Activated CD4-positive, CD25-positive, alpha-beta regulatory T cell treated with anti-CD3 and anti-CD28 coated beads, Interleukin-2, amount 50 U/mL, for 24 hours (primary cell): ENCODE measurements at places on chromosomes 2 and 18.

DNA sequence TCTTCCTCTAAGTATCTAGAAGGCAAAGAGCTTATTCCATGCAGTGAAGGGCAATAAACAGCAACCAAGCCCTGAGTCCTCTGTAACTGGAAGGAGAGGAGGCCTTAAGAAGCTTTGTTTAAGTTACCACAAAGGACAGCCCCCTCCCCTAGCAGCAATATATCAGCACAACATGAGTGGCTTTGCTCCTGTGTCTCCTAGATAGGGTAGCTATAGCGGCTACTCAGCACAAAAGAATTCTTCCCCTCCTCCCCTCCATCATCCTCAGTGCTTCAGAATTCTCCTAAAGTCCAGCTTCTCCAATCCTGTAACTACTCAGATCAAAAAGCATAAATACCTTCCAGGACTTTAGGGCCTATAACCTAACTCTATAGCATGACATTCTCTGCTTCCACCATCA lies 16.5 kb downstream of the SUMO1 start:
- ATAC-seq: no peak

DNA sequence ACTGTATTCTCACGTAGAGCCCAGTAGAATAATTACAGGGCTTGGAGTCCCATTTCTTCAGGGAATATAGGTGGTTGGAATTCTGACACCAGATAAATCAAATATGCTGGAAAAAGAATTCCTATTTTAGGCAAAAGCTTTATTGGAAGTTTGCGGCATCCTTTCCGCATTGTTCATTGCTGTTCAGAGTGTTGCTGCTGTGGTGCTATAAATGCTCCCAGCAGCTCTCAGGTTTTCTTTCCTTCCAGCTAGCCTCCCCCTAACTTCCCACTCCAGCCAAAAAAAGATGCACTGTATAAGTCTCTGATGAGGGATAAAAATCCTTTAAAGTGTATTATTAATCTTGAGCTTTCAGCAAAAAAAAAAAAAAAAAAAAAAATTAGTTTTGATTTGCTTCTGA lies 25.5 kb upstream of the POLR1B start:
- ATAC-seq: no peak

GRCh38 chr2:157271590-157272203 lies 14.2 kb downstream of the GALNT5 start:
- no peak for ATAC-seq

- ATAC-seq: no peak
Observed at GRCh38 chr2:158969162-158969714, 798 bp downstream of the TANC1 start.

- no peak for ATAC-seq
Observed at GRCh38 chr2:9205486-9205885, 1.1 kb upstream of the ASAP2 start.

- ATAC-seq: no peak
Observed at GRCh38 chr2:160392201-160392600, 101.4 kb downstream of the RBMS1 start.
